ENCODE measurements at places on chromosomes 16 and 17.

DNA sequence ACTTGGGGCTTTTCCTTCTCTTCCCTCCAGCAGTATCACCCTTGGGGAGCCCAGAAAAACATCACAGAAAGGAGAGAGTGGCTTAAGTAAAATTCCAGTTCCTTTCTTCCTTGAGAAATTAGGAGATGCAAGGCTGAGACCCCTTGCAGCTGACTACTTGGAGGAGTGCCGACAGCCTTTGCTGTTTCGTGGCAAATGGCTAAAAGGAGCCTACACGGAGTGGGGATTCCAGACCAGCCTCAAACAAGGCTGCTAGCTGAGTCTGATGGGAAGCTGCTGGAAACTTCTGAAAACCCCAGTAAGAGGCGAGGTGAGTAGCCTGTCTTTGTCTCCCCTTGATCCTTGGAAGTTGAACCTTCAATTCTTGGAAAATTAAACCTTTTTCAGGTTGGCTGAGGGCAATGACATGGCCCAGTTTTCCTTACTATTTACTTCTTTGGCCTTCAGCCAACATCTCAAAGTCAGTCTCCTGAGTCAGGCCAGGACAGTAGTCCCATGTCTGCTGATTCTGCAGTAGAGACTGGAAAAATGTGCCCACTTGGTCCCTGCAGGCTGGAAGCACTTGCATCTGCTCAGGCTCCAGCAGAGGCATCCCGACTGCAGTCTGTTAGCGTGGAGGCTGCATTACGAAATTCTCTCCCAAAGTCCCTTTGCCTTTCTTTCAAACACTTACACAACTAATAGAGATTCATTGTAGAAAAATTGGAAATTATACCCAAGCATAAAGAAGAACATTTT, 23.4 kb downstream of the SMIM36 start:
- no peak for DNase-seq

GRCh38 chr16:49181791-49182518, 99.7 kb downstream of the CBLN1 start:
- DNase-seq = no peak

- no peak for DNase-seq
These were observed 10.5 kb upstream of the METRNL start for GRCh38 chr17:83068641-83069570.

DNA sequence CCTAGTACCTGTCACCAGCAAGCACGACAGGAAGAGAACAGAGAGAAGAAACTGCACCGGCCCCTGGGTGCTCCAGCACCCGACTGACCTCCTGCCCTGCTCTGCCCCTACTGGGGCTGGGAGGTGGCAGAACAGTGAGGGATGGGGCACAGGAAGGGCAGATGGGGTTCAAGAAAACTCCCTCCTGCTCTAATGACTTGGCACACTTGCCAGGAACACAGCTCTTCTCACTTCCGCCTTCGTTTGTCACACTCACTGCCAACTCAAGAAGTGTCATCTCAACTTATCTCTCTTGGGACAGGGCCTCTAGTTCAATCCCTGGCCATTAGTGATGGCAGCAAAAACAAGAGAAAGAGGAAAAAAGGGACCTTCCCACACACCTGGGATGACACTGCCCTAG, 42.7 kb upstream of the ICAM2 start:
- no peak for DNase-seq

GRCh38 chr16:17194190-17194780, 276.5 kb downstream of the XYLT1 start:
- DNase-seq = no peak

- no peak for DNase-seq
These were observed 32.5 kb upstream of the FA2H start for GRCh38 chr16:74807052-74807646.

GRCh38 chr17:57459286-57459915, 203.1 kb downstream of the MSI2 start:
- no peak for DNase-seq
